ENCODE measurements at places on chromosomes 3 and 15.

- DNase-seq: peak; percentile 27
These were observed 340.3 kb upstream of the RBMS3 start for GRCh38 chr3:28940530-28940929.

- no peak for DNase-seq
These were observed 295.6 kb downstream of the ZBBX start for GRCh38 chr3:167084545-167084944.

DNA sequence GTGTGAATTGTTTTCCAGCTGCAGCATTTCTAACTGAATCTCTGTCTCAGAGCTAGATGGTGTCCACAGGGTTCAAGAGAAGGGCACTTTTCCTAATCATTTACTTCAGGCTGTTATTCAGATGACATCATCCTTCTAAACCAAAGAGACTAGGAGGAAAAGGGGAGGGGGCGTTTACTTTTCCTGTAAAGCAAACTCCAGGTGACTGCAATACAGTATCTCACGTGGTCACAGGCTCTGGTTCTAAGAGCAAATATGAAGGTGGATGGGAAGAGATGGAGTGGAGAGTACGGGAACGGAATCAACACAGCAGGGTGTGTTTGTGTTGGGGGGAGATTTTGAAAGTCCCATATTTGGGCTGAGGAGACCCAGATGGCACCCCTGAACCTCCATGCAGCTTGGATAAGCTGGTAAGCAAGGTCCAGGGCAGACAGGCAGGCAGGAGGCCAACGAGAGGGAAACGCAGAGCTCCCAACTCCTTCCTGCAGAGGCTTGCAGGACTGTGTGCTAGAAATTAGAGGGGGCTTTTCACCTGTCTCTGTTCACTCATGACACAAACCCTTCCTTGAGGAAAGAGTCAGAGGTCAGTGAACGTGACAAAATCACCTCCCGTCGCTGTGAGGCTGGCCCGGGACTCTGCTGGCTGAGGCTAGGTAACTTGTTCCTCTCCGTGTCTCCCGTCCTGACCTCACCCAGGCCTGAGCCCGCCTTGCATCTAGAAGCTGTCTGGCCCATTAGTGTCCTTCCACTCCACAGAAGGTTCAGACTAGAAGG, 151.2 kb downstream of the OPA1 start:
- DNase-seq: no peak

DNA sequence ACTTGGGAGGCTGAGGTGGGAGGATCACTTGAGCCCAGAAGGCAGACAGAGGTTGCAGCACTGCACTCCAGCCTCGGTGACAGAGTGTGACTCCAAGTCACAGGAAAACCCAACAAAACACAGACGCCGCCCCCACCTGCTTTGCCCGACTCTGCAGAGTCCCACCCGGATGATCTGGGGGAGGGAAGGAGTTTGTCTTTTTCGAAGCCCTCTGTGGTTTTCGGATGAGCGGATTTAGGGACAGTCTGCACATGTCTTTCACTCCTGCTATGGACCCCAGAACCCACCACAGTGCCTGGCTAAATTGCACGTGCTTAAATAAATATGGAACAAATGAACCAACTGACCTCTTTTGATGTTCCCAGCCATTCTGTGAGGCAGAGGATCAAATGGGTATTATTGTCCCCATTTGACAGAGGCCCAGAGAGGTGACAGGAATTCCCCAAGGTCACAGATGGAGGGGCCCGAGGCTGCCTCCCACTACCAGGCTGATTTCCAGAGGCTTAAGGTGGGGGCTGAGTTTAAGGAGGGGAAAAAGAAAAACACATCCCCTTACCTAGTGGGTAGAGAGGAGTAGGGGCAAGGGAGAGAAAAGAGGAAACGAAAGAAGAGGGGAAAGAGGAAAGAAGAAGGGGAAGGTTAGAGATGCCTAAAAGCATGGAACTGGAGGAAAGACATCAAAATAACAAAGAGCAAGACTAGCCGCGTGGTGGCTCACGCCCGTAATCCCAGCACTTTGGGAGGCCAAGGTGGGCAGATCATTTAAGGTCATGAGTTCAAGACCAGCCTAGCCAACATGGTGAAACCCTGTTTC, 59.4 kb upstream of the TFRC start:
- no peak for DNase-seq

GRCh38 chr3:140398387-140398786, 279.5 kb upstream of the TRIM42 start:
- no peak for DNase-seq

GRCh38 chr3:108029466-108029865, 61.4 kb downstream of the CD47 start:
- no peak for DNase-seq

- DNase-seq: no peak
These were observed 44.5 kb downstream of the LRCH3 start for GRCh38 chr3:197835509-197835908.

GRCh38 chr3:196849180-196849741, 18.5 kb upstream of the SENP5 start:
- DNase-seq: no peak

DNA sequence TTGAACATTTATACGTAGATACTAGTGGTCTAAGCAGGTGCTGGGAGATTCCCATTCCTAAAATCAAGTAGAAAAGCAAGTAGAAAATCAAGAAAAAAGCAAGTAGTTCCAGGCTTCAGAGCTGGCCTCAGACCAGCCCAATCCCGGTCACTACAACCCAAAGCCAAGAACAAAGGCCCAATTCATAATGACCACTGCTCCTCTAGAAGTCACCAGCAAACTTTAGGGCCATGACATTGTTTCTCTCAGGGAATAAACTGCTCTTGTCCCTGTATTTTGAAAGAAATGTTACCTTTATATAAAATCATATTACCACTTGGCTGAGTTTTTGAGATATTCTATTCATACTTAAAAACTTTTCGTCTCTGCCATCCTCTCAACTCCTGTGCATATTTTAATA, 106.3 kb upstream of the IL12A start:
- no peak for DNase-seq

- DNase-seq: no peak
These were observed 5.6 kb downstream of the TSEN2 start for GRCh38 chr3:12489832-12490231.

Data from CD4-positive, CD25-positive, alpha-beta regulatory T cell (primary cell).